ENCODE measurements at places on chromosomes 16 and 17.

DNA sequence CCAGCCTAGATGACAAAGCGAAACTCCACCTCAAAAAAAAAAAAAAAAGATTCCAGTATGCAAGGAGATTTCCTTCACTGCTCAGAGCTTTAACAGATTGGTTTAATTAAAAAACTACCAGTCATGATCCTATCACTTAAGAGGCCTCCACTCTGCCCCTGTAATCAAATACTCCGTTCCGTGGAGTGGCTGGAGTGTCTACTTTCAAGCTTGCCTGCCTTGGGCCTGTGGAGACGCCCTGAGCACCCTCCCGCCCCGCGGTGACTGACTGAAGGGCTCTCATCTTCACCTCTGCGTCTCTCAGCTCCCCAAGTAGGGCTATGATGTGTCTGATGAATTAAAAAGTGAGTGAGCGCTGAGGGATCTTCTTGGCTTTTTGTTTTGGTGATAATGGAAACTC lies 25.3 kb upstream of the TRPV3 start:
- H3K4me3 ChIP-seq = no peak overlapping the region
- DNase-seq = no peak

- H3K4me3 ChIP-seq = peak overlapping the region; percentile 36
- no peaks in the 10 kb centered on the region for H3K27me3 ChIP-seq
- peaks cover 17% of the 10 kb centered on the region for H3K4me1 ChIP-seq
- H3K27ac ChIP-seq = no peak overlapping the region
Observed at GRCh38 chr16:30009990-30010843, 610 bp downstream of the DOC2A start.

- DNase-seq = no peak
- peaks cover 9% of the 10 kb centered on the region for H3K36me3 ChIP-seq
- H3K27ac ChIP-seq = no peak overlapping the region
- no peaks in the 10 kb centered on the region for H3K4me1 ChIP-seq
- no peak overlapping the region for H3K4me3 ChIP-seq
Observed at GRCh38 chr16:53600126-53600525, 97.1 kb upstream of the AKTIP start.

DNA sequence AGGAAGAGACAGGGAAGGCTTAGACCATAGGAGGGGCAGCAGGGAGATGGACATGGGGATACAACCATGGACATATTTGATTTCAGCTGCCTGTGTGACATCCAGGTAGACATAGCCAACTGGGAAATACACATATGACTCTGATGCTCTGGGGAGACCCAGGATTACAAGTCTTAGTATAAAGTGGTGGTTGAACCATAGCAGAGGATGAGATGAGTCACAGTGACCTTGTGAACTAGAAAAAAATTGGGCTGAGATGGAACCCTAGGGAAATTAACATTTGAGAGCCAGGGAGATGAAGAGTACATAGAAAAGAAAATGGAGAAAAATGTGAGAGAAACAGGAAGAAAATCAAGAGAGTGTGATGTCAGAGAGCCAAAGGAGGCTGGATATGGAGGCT lies 10.2 kb downstream of the MARCHF10 start:
- H3K27me3 ChIP-seq = peaks cover 11% of the 10 kb centered on the region
- no peak overlapping the region for H3K4me3 ChIP-seq
- no peak for DNase-seq

DNA sequence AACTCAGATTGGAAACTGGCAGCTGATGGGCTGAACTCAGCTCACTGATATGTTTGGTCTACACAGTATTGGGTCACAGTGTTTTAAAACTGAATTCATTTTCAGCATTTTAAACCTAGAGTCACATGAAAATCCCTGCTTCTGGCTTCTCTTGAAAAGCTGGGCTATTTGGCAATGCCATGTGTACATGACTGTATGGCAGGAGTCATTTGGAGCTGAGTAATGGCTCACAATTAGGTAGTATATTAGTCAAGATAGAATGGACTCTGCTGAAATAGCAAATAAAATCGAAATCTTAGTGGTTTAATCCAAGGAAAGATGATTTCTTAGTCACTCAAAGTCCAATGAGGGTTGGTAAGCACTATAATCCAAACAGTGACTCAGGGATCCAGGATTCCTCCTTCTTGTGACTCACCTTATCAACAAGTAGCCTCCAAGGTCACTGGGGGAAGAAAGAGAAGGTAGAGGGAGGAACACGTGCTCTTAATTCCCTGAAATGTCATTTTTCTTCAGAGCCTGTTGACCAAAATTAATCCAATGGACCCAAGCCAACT lies 13.9 kb upstream of the PMP22 start:
- H3K4me3 ChIP-seq = no peak overlapping the region
- DNase-seq = no peak
- no peak overlapping the region for H3K27ac ChIP-seq
- no peaks in the 10 kb centered on the region for H3K4me1 ChIP-seq
- H3K27me3 ChIP-seq = no peaks in the 10 kb centered on the region
- no peaks in the 10 kb centered on the region for H3K36me3 ChIP-seq

DNA sequence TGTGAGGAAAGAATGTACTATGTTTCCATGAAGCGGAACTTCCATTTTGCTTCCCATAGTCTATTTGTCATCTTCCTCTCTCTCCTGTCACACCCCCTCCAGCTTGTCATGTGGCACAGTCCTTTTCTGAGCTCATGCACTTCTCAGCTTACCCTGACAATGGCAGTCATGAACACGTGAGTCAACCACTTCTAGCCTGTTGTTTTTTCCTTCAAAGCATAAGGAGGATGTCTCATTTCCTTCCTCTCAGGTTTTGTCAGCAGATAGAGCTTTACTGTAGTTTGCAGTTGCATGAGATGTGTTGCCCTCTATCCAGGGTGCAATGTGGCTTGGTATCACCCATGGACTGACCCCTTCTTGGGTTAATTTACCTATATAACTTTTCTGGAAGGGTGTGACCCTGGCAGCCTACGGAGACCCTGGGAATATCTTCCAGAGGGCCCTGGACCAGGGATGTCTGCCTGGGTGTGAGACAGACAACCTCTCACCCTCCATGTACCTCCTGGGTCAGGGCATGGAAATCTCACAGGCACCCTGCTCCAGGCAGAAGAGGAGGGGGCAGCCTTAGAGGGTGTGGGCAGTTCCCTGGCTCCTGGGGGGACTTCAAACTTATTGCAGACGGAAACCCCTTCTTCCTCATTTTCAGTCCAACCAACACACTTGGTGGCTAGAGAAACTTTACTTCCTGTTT lies 4.0 kb upstream of the ZNF267 start:
- peaks cover 29% of the 10 kb centered on the region for H3K4me1 ChIP-seq
- H3K27ac ChIP-seq = peak overlapping the region; percentile 79
- no peaks in the 10 kb centered on the region for H3K27me3 ChIP-seq
- DNase-seq = peak; percentile 74
- peaks cover 4% of the 10 kb centered on the region for H3K36me3 ChIP-seq

- H3K27me3 ChIP-seq = no peaks in the 10 kb centered on the region
- DNase-seq = no peak
- no peak overlapping the region for H3K4me3 ChIP-seq
- no peak overlapping the region for H3K27ac ChIP-seq
- no peaks in the 10 kb centered on the region for H3K36me3 ChIP-seq
Observed at GRCh38 chr17:70215656-70216055, 46.3 kb downstream of the KCNJ2 start.

- peaks cover 36% of the 10 kb centered on the region for H3K36me3 ChIP-seq
- no peak for DNase-seq
- no peak overlapping the region for H3K4me3 ChIP-seq
Observed at GRCh38 chr16:22232277-22233036, 26.4 kb downstream of the EEF2K start.

DNA sequence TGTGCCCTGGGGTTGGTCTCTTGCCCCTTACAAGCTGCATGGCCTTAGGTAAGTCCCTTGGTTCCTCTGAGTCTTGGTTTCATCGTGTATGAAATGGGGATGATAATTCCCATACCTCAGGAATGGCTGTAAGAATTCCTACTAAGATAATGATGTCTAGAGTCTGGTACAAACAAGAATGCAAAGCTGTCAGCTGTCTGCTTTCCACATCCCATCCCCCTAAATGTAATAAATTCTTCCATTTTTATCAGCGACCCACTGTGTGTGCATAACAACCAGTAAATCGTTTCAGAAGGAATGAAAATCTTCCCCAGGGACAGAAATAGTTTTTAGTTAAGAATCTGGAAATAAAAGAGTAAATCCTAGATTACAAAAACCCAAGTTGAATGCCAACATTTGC lies 95.4 kb downstream of the CPPED1 start:
- H3K4me1 ChIP-seq = no peaks in the 10 kb centered on the region
- DNase-seq = no peak
- no peaks in the 10 kb centered on the region for H3K27me3 ChIP-seq
- no peak overlapping the region for H3K27ac ChIP-seq
- H3K4me3 ChIP-seq = no peak overlapping the region

DNA sequence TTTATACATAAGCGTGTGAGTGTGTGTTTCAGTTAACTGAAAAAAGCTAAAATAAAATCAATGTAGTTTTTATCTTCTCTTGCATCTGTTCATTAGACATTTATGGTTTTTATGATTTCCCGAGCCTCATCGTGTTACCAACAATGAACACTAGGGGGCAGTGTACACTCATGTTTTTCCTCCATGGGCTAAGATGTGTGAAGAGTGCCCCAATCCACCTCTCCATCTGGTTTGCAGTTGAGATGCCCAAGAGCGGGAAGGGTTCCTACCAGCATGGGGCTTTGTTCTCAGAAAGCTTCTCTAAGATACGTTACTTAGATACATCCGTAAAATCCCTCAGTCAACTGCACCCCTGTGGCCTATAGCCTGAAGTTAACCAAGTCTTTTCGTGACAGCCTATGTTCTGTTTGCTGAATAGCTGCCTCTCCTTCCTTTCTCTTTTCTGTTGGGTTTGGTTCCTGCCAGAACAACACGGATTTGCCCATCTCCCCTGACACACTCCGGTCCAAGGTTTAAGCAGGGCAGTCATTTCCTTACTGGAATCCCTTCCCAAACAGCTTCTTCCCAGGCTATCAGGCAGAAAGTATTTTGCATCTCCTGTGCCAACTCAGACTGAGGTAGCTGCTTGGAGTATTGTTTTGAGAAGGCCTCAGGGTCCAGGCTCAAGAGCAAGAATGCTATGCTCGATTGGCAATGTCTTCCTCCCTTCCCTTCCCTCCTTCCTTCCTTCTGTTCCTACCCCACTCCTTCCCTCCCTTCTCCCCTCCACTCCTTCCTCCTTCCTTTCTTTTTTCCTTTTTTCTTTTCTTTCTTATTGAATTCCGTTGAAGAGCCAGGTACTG lies 12.9 kb upstream of the ELAC2 start:
- no peak overlapping the region for H3K4me3 ChIP-seq
- H3K27ac ChIP-seq = no peak overlapping the region
- no peaks in the 10 kb centered on the region for H3K4me1 ChIP-seq

- no peak overlapping the region for H3K4me3 ChIP-seq
- no peaks in the 10 kb centered on the region for H3K4me1 ChIP-seq
- no peak overlapping the region for H3K27ac ChIP-seq
- no peak for DNase-seq
Observed at GRCh38 chr16:81779536-81780320, 637 bp downstream of the PLCG2 start.

- H3K36me3 ChIP-seq = no peaks in the 10 kb centered on the region
- H3K4me3 ChIP-seq = no peak overlapping the region
- H3K27ac ChIP-seq = no peak overlapping the region
- DNase-seq = no peak
Observed at GRCh38 chr17:40958086-40958953, 8.4 kb downstream of the KRT39 start.

GRCh38 chr17:27945333-27945616 lies 52.1 kb upstream of the LYRM9 start:
- no peak for DNase-seq
- no peaks in the 10 kb centered on the region for H3K36me3 ChIP-seq
- no peaks in the 10 kb centered on the region for H3K27me3 ChIP-seq
- H3K4me1 ChIP-seq = no peaks in the 10 kb centered on the region
- H3K27ac ChIP-seq = no peak overlapping the region

DNA sequence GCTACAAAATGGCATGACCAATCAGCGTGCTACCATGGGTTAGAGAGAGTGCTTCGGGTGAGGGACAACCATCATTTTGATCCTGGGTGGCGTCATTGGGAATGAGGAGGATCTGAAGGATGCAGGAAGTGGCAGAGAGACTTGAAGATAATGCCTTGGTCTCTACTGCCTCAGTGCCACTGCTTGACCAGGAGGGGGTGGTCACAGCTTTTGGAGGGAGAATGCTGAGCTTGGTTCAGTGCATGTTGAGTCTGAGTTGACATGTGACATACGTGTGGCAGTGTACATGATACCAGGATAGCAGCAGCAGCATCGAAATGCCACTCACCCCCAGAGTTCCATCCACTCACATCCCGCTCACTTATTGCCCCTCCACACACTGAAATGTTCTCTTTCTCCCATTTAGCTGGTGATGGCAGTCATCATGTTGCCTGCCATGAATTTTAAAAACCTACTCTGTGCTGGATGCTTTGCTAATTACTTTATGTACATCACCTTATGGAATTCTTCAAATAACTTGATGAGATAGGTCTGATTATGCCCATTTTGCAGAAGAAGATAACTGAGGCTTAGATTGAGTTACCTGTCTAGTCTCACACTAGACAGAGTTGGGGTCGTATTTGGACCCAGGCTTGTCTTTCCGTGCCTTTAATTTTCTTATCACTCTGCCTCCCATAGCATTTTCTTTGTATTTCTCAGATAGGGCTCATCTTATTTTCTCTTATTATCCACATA lies 36.7 kb downstream of the ARSG start:
- no peaks in the 10 kb centered on the region for H3K36me3 ChIP-seq
- H3K4me3 ChIP-seq = no peak overlapping the region
- DNase-seq = no peak
- H3K27me3 ChIP-seq = no peaks in the 10 kb centered on the region
- no peak overlapping the region for H3K27ac ChIP-seq

DNA sequence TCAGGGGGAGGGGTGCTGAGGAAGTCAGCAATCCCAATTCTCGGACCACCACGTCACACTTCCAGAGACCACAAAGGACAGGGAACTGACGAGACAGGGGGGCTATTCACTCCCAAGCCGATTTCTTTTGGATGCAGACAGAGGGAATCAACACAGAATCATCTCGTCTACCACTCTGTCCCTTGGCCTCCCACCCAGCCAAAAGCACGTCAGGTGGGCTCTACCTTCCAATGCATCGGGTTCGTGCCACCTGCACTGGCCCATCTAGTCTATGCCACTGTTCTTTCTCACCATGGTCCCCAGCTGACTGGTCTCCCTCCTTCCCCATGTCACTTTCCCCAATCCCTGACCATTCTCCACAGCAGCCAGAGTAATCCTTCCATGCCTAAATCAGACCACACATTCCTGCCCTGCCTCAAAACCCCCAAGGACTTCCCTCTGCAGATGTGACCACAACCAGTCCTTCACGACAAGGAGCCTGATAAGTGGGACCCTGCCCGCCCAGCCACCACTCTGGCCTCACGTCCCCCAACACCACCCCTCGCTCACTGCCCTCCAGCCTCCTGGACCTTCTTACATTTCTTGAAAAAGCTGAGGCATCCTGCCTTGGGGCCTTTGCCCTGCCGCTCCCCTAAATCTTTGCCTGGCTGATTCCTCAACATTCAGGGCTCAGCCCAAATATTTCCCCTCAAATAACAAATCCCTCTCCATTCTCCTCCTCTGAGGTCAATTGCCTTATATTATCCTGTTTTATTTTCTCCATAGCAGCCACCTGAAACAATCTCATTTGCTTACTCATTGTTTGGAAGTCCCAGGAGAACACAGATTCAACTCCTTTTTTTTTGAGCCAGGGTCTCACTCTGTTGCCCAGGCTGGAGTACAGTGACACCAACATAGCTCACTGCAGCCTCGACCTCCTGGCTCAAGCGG lies 70.4 kb downstream of the IL21R start:
- H3K36me3 ChIP-seq = peaks cover 99% of the 10 kb centered on the region
- no peaks in the 10 kb centered on the region for H3K4me1 ChIP-seq
- no peak overlapping the region for H3K27ac ChIP-seq
- no peak overlapping the region for H3K4me3 ChIP-seq
- H3K27me3 ChIP-seq = no peaks in the 10 kb centered on the region

GRCh38 chr16:27346819-27347218 lies 33.0 kb downstream of the IL4R start:
- H3K27ac ChIP-seq = no peak overlapping the region
- no peak overlapping the region for H3K4me3 ChIP-seq
- no peak for DNase-seq
- H3K27me3 ChIP-seq = no peaks in the 10 kb centered on the region
- no peaks in the 10 kb centered on the region for H3K4me1 ChIP-seq
- peaks cover 81% of the 10 kb centered on the region for H3K36me3 ChIP-seq

Data from DND-41 (cell line).